MV-4-11 (cell line): ENCODE measurements at places on chromosomes 6 and 20.

DNA sequence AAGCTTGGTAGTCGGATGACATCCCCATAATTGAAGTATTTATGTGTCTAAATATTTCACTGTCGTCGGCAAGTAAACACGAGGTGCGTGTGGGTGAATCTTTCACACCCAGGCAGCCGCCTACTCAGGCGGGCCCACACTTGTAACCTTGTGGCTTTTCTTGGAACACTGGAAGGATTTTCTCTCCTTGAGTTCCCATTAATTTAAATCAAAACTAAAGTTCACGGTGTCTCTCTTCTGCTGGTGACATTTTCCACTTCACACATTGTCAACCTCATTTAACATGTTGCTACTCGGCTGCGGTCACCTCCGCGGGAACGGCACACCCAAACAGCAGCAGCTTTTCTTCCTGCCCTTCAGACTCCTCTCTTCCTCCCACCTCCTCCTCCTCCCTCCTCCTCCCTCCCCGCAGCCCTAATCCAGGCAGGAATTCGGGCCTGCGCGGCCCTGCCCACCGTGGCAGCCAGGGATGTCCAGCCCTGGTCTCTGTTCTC is 336.6 kb downstream of the QKI start:
- peak; percentile 9 for DNase-seq

- DNase-seq: no peak
These were observed 80.7 kb downstream of the TRMT11 start for GRCh38 chr6:126067073-126067472.

- DNase-seq: peak; percentile 89
These were observed 51.1 kb downstream of the KCTD20 start for GRCh38 chr6:36493859-36494258.

GRCh38 chr6:69622230-69622629 is 174.6 kb downstream of the LMBRD1 start:
- DNase-seq: no peak

DNA sequence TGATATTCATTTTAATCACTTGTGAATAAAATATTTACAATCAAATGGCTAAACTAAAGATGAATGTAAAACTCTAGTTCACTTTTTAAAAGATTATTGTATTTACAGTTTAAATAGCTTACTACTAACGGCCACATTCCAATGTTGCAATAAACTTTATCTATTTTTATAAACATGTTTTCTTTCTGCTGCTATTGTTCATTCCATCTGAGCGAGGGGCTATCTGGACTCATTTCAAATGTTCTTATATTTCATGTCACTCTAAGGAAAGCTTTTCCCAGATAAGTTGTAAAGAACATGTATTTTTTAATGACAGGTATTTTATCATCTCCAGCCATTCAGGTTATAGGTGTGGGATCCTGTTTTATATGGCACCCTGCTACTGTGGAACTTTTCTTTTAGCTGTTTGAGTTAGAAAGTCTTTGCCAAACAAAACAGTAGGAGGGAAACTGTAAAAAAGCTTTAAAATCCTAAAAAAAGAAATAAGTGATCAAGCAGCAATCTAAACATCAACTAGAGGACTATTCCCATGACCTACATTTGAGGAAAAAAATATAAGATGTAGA is 42.5 kb downstream of the HMGCLL1 start:
- no peak for DNase-seq

DNA sequence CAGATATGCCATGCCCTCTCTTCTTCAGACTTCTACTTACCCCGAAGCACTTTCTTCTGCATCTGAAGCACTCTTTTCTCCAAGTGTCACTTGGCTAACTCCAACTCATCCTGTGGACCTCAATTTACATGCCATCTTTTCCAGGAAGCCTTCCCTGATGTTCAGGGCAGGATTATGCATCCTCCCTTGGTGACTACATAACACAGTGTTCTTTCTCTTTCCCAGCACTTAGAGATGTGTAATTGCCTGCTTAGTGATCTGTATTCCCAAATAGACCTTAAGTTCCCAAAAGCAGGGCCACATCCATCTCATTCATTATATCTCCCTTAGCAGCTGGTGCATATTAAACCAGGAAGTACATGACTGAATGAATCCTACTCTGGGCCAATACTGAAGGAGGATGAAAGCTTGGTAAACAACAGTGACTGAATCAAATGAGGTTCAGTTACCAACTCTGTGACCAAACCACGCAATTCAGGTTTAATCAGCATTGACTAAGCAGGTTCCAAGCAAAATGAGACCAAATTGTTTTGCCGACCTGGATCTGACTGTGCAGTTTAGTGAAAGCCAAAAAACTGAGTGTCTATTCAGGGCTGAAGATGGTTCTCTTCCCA is 121.4 kb upstream of the TCF21 start:
- DNase-seq: no peak

GRCh38 chr20:61982191-61982950 is 83.3 kb downstream of the TAF4 start:
- DNase-seq: no peak

GRCh38 chr6:131199568-131200272 is 64.5 kb downstream of the AKAP7 start:
- DNase-seq: peak; percentile 93

DNA sequence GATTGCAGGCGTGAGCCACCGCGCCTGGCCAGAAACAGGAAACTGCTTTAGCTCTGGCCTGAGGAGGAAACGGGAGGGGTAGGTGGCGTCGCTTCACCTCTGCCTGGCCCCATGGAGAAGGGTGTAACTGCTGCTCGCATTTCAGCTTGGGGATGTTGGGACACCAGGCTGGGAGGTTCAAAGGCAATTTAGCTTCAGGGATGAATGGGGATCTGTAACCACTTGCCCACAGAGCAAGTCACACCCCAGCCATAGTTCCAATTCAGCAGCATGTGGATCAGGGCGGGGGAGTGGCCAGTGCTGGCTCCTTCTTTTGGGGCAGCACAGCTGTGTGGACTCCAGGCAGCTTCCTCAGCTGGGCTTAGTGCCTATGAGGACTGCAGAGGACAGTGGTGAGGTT is 34.8 kb upstream of the NUP153 start:
- DNase-seq: no peak

DNA sequence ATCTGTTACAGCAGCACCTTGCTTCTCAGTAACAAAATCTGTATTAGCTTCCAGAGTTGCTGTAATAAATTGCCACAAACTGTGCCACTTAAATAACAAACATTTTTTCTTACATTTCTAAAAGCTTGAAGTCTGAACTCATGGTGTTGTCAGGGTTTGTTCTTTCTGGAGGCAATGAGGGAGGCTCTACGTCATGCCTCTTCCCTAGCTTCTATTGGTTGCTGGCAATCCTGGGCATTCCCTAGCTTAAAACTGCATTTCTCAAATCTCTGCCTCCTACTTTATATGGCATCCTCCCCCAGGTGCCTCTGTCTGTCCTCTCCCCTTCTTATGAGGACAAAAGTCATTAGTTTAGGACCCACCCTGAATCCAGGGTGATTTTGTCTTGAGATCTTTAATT is 41.6 kb upstream of the TMEM244 start:
- no peak for DNase-seq

DNA sequence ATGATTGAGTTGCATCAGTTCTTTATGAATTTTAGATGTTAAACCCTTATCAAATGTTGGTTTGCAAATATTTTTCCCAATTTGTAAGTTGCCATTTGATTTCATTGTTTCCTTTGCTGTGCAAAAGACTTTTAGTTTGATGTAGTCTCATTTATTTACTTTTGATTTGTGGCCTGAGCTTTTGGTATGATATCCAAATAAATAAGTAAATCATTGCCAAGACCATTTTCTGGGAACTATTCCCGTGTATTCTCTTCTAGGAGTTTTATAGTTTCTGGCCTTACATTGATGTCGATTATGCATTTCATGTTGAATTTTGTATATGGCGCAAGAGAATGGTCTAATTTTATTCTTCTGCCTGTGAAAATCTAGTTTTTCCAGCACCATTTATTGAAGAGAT is 13.4 kb downstream of the AIG1 start:
- no peak for DNase-seq

DNA sequence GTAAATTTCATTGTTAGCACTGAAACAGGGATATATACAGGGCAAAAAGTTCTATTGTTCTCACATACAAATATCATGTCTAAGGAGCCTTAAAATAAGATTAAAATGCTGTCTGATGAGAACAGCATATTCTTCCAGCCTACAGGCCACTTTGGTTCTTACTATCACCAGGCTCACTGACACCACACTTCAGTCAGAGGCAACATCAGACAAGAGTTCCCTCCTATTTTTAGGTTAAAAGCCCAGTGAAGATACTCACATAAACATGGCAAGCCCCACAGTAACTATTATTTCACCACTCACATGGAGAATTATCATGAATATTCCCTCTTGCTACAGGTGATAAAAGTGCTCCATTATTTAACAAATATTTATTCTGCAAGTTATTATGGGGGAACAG is 175.8 kb downstream of the ISM1 start:
- no peak for DNase-seq

GRCh38 chr20:34549291-34549928 is 9.1 kb upstream of the MAP1LC3A start:
- no peak for DNase-seq

GRCh38 chr6:106146852-106147351 is 60.8 kb downstream of the PRDM1 start:
- peak; percentile 59 for DNase-seq

DNA sequence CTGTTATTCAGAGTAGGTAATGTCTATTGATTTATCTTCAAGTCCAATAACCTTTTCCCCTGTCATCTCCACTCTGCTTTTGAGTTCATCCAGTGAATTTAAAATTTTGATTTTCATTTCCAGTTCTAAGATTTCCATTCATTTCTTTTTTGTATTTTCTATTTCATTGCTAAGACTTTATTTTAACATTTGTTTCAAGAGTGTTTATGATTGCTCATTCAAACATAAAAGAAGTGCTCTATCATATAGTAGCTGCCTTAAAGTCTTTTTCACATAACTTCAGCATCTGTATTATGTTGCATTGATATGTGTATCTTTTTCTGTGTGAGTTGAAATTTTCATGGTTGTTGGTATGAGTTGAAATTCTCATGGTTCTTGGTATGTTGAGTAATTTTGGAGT is 341.6 kb downstream of the SOX4 start:
- no peak for DNase-seq

DNA sequence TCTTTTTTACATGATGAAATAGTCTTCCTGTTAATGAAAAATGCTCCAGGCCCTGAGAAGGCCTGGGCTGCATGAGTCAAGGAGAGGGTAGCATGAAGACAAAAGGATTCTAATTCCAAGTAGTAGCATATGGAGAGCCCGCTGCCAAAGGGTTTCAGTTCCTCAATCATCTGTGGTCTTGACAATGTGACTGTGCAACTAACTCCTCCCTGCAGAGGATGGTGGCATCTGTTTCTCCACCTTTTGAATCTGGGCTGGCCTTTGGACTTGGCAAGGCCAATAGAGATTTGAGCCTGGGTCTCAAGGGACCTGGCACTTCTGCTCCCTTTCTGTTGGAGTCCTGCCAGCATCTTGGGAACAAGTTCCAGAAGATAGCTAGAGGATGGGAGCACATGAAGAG is 35.1 kb upstream of the ANKEF1 start:
- peak; percentile 99 for DNase-seq

GRCh38 chr20:31548820-31549512 is 34.7 kb downstream of the HM13 start:
- DNase-seq: no peak

GRCh38 chr6:1832844-1833787 is 223.4 kb downstream of the FOXC1 start:
- no peak for DNase-seq

DNA sequence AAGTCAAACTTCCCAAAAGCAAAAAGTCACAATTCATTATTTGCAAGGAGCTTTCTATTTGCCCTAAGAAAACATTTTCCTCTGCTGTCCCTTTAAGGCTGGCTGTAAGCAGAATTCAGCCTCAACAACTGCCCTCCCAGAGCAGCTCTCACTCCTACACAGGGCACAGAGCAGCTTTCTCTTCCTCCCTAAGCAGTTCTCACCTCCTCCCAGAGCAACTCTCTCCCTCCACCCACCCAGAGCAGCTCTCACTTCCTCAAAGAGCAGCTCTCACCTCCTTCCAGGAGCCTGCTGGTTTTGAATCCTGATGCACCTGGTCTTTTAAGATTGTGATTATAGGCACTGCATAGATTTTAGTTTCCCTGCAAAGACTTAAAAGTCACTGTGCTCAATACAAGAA is 120.6 kb upstream of the TMEM181 start:
- DNase-seq: peak; percentile 80

GRCh38 chr6:16851044-16851540 is 89.8 kb upstream of the ATXN1 start:
- no peak for DNase-seq

DNA sequence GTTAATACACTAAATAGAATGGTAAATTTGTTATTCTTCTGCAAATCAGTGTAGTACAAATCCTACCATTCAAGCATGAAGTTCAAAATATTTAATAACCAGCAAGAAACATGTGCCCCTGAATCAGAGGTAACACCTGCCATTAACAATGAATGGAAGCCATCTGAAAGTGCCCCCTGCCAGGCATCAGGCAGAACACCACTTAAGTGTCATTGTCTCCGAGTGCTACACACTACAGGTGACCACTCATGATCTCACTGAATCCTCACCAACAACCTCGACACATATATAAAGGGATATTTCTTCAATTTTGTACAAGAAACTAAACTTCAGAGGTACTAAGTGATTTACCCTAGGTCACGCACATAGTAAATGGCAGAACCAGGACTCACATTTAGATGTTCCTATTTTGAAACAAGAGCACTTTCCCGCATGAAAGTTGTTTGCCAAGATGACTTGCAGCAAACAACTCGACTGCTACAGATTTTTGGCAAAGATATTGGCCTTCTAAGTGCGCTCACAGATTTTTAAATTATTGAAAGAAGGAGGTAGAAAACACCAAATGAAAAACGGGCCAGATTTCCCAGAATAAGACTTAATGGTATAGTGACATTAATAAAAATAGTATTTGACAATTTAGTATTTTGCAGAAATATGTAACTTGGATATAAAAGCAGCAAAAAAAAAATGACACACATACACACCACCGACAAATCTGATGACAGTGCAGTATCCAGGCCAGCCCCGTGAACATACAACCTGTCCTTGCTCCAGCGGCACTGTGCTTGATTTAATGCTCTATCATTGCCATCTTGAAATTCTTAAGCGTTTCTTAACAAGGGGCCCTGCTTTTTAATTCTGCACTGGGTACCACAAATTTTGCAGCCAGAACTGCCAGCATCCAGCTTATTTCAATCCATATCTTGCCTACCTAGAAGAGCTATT is 274.5 kb downstream of the ALDH8A1 start:
- no peak for DNase-seq

DNA sequence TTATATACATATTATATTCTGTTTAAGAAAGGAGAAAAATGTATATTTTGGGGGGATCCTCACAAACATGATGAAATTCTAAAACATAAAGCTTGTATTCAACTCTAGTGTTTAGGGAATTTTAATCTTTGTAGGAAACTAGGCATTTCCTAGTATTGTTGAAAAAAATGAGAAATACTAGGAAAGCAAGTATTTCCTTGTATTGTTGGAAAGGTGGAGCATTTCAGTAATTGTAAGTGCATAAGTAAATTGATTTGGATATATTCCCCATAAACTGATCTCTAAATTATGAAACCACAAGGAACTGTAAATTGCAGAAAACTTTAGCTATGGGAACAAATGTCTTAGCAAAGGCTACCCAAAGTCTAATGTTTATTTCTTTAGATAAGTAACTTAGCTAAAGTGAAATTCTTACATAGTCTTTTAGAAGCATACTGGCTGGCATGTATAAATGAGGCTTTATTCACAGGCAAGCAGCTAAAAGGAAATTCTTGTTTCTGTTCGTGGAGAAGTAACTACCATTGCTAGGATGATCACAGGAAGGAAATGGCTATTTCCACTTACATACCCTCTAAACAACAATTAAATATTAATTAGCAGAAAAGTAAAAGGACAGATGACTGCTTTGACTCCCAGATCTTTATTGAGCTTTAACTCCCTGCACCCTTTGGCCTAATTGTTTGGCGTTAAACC is 19.9 kb upstream of the NRN1 start:
- DNase-seq: no peak
